NCI-H510A (cell line): ENCODE measurements at places on chromosomes 3 and 15.

DNA sequence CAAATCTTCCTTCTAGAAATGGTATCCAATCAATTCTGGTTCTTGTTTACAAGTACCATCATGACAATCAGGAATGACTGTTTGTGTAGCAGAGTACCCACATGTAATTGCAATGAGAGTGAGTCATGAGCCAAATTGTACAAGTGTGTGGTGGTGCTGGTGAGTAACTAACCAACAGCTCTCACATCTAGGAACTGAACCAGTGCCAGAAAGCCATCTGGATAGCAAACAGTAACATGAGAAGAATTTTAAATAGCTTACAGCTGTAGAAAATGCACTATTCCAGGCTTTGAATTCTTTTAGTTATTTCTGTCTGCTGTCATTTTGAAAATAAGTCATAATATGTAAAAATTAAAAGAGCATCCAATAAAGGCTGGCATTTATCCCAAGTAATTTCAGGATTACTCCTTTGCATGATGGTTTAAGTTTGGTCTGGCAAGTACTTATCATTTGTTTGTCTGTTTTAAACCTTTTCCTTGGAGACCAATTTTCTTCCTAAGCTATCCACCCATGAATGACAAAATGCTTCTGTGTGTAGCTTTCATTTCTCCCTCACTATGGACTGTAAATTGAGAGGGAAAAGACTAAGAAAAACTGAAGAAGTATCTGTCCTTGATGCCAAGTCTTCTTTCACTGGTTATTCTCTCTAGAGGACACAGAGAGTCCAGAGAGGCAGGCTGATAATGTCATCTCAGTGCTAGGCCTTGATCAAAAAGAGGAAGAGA, 60.0 kb downstream of the PIK3CB start:
- peak; percentile 27 for DNase-seq

DNA sequence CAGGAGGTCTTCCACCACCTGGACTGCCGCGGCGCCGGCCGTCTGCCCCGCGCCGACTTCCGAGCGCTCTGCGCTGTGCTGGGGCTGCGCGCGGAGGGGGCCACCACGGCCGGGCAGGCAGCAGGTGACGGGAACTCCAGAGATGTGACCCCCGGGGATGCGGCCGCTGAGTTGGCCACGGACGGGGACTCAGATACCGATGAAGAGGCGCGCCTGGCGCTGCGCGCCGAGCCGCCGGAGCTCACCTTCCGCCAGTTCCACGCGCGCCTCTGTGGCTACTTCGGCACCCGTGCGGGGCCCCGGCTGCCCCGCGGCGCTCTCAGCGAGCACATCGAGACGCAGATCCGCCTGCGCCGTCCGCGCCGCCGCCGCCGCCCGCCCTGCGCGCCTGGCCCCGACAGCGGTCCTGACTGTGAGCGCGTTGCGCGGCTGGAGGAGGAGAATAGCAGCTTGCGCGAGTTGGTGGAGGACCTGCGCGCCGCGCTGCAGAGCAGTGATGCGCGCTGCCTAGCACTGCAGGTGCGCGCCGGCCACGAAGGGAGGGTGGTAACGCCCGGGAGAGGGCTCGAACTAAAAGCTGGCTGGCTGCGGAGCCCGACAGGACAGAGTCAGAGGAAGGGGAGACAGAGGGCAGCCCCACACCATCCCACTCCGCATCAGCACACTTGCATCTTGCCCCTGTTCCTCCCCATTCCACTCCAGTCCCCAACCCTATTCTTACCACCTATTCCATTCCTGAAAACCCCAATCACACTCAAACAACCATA, 885 bp downstream of the EFCC1 start:
- peak; percentile 45 for DNase-seq

- DNase-seq, result no peak
These were observed 271.9 kb downstream of the FEZF2 start for GRCh38 chr3:62101488-62101887.

DNA sequence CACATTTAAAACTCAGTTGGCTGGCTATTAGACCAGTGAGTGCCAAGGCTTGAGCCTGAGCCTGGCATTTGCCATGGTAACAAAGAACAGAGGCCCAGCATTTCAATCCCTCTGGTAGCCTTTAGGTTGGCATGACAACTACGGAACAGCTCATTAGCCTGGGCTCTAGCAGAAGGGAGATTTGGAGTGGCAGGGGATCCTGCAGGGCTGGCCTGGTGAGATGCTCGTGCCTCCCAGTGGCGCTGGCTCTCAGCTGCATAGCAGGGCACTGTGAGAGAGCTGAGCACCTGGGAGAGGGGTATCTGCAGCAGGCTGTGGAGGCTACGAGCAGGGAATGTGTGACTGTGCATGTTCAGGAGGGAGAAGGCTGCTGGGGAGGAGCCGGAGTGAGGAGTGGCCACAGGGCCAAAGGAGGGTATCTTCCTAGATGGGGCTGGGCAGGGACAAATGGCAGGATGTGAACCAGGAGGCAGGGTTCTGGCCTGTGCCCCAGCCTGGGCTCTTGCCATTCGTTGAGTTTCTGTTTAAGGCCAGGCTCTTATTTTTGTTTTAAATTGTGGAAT, 5.6 kb upstream of the ABTB1 start:
- no peak for DNase-seq

GRCh38 chr3:43632269-43632733, 10.5 kb upstream of the ANO10 start:
- no peak for DNase-seq

DNA sequence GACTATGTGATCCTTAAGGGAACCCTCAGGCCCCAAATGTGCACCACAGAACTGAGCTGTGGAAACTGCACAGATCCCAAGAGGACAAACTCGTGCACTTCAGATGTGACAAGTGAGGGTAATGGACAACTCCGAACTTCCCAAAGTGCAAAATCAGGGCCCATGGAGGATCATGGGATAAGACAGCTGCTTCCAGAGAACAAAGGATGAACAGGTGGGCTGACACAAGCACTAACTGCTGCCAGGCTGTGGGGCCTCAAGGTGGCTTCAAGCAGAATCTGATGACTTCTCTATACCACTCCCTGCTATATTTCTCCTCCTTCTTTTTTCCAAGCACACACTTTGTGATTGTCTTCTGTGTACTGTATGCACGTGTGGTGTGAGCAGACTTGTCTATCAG, 5.4 kb downstream of the TARS3 start:
- DNase-seq, result no peak

DNA sequence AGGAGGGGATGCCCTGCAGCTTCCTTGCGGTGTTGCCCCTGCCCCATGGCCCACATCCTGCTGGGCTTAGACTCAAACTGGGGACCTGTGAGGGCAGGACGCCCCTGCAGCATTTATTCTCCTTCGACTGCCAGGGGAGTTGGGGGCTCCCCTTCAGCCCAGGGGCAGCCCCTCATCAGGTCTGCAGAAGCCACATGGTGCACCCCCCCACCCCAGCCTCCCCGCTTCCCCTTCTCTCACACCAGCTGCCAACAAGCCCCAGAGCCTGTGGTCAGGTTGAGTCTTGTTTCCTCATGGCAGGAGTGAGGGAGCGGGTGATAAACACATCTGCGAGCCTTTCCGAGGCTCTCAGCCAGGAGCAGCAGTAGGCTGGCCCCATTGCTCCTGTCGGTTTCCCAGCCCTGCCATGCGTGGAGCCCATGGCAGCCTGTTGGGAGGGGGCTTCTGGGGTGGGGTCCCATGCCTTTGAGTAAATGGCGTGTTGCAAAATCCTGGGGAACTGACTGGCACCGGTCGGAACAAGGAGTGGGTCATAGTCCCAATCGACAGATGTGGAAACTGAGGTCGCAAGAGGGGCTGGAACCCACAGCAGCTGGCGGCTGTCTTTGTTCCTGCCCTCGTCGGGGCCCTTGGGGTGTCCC, 27.8 kb downstream of the WNT7A start:
- DNase-seq, result no peak

DNA sequence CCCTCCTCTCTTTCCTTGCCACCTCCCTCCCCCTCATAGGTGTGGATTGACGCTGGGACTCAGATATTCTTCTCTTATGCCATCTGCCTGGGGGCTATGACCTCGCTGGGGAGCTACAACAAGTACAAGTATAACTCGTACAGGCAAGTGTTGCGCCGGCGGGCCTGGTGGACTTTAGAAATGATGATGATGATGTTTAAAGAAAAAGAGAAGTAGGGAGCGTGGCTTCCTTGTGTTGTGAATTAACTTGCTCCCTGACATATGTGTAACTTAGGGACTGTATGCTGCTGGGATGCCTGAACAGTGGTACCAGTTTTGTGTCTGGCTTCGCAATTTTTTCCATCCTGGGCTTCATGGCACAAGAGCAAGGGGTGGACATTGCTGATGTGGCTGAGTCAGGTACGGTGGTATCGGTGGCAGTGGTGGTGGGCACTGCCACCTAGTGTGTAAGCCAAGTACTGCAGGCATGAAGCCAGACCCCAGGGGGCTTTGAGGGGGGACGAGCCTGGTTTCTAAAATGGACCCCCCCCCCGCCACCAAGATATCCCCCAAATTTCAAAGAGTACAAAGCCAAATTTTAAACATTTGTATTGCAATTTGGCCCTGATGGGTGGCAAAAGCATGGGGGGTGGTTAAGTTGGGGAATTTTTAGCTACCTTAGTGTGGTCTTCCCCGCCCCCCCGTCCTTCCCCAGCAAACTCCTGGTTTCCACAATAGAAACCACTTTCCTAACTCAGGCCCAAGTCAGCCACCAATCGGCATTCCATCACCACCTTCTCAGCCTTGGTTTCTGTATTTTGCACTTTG, 65.6 kb downstream of the SLC6A6 start:
- no peak for DNase-seq

GRCh38 chr15:74396445-74397238, 29.2 kb upstream of the CYP11A1 start:
- no peak for DNase-seq

- peak; percentile 81 for DNase-seq
These were observed 62.5 kb upstream of the ANKRD28 start for GRCh38 chr3:15860014-15860934.
